ENCODE measurements at places on chromosomes 5 and 9.

DNA sequence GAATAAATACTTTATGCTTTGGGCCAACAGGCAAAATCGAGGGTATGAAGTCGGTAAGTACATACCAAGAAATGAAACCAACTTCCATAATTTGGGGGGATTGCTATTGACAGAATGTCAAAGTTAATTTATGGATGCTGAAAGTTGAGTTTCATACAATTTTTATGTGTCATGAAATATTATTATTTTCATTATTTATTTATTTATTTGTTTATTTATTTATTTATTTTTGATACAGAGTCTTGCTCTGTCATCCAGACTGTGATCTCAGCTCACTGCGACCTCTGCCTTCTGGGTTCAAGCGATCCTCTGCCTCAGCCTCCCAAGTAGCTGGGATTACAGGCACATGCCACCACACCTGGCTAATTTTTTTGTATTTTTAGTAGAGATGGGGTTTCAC lies 4.5 kb upstream of the GMCL2 start:
- DNase-seq: no peak

DNA sequence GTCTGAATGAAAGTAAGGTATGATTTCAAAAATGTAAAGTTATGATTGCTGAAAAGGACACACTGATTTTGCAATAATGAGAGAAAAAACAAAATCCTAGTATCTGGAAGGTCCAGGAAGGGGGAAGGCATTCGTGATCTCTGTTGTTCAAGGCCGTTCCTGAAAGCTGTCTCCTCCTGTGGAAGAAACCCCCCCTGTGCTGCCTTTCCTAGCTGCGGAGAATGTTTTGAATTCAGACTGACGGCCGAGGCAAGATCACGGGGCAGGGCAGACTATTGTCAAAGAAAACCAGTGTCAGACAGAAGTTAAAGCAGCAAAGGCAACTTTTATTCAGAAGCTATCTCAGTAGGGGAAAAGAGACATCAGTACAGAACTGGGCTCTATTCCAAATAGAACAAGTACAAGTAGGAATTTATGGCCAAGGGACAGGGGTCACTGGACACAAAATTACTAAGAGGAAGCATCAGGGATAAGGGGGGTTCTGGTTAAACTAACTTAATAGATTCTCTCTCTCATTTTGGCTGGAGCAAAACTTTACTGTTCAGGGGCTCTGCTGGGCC lies 61.9 kb upstream of the IGFBPL1 start:
- DNase-seq: no peak

DNA sequence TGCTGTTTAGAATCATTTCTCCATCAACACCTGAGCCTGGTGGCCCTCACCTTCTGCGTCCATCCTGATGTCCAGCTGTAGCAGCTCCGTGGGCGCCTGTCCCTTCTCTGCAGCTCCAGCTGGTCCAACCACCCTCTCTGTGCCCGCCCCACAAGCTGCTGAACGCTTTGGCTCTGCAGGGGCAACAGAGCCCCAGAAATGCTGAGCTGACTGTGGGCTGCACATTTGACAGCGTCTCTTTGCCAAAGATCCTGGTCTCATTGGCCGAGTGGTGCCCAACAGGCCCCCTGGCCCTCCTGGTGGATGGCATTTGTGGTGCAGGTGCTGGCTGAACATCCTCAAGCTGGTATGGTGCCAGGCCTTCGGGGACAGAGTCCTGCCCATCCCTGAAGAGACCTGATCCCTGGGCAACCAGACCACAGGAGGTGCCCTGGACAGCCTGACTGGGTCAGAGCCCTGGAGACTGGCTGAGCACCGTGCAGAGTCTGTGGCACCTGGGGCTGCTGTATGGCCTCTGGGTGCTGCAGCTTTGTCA lies 25.3 kb upstream of the CEP72 start:
- DNase-seq: no peak

- DNase-seq: no peak
Observed at GRCh38 chr9:33198165-33198564, 31.0 kb upstream of the B4GALT1 start.

- DNase-seq: no peak
Observed at GRCh38 chr9:1917396-1917935, 97.7 kb upstream of the SMARCA2 start.

DNA sequence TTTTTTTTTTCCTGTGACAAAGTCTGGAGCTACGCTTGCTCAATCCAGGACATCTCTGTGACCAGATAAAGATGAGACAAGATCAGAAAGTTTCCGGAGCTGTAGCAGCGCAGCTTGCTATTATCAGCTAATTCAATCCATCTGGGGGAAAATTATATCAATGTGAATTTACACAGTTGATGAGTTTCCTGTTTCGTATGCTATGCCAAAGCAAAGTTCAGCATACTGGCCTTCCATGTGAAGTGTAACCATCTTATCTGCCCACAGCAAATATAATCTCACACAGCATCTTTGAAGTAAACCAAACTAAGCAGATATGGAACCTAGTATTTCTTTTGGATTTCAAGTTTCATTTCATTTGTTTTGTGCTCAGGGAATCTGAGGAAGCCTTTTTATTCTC lies 1767.7 kb downstream of the EFNA5 start:
- DNase-seq: no peak

- DNase-seq: no peak
Observed at GRCh38 chr5:66415208-66415607, 181.0 kb upstream of the MAST4 start.

DNA sequence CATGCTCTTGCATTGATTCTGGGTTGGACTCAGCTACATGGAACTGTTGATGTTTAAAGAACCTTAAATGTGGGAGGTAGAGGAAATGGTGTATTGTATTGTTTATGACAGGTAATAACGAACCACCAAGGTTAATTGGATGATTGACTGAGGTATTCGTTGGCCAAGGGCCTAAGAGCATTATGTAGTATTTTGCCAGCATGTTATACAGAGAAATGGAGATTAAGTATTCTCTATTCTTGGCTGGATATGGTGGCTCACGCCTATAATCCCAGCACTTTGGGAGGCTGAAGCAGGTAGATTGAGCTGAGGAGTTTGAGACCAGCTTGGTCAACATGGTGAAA lies 59.0 kb upstream of the CDK20 start:
- no peak for DNase-seq

DNA sequence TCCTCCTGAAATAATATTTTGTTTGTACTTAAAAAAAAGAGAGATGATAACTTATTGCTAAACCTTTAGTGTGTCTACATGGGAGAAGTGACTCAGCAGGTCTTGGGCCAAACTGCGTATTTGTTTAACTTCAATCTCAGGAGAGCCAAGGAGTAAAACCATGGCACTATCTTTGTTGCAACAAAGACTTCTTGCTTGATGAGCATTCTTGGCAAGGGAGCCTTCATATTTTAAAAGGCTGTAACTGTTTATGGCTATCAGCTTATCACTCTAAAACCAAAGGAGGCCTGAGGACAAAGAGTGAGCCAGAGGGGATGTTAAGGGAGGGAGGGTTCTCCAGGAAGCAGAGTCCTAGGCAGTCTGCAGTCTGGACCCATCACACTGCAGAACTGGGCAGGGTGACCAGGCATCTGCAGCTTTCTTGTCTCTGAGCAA lies 216.2 kb upstream of the S1PR3 start:
- no peak for DNase-seq

DNA sequence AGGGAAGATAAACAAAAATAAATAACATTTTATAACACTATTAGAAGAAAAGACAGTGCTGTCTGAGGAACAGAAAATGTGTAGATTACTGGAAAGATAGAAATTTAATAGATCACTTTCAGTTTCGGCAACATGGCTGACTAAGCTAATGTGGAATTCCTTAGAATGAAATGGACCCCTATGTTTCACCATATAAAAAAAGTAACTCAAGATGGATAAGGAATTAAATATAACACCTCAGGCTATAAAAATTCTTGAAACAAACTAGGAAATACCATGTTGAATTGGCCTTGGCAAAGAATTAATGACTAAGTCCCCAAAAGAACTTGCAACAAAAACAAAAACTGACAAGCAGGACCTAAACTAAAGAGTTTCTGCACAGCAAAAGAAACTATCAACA lies 558.3 kb downstream of the CHSY3 start:
- no peak for DNase-seq

DNA sequence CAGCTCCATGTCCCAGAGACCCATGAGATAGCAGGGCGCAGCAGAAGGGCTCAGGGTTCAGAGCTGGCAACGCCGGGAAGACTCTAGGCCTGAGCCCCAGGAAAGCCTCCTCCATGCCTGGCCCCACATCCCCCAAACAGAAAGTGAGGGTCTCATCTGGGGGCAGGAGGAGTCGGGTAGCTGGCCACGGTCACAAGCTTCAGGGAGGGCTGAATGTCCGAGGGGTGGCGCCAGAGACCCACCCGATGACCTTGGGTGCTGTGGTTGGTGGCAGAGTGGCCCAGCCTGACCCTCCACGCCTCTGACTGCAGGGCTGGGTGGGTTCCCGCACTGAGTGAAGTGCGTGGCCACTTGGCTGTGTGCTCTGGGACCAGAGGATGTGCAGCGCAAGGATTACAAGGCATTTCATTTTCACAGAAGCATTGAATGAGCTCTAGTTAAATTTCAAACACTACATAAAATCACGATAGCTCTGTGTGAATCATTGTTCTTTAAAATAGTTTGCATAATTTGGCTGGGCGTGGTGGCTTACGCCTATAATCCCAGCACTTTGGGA lies 3.0 kb downstream of the C8G start:
- DNase-seq: no peak

GRCh38 chr9:135530146-135530545 lies 8.9 kb downstream of the LCN1 start:
- DNase-seq: no peak

DNA sequence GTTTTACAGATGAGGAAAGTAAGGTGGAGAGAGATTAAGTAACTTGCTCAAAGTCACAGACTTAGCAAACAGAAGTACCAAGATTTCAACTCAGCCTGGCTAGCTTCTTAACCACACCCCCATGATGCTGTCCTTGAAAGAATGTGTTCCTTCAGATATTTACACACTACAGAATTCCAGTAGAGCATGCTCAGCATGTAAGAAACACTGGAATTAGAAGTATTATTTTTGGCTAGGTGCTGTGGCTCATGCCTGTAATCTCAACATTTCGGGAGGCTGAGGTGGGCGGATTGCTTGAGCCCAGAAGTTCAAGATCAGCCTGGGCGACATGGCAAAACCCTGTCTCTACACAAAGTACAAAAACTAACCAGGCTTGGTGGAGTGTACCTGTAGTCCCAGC lies 142.4 kb downstream of the EDIL3 start:
- no peak for DNase-seq

- DNase-seq: no peak
Observed at GRCh38 chr5:30436691-30437090, 756.8 kb upstream of the CDH6 start.

All from SW 1271 (cell line).